ENCODE measurements at places on chromosomes 3 and 15.

DNA sequence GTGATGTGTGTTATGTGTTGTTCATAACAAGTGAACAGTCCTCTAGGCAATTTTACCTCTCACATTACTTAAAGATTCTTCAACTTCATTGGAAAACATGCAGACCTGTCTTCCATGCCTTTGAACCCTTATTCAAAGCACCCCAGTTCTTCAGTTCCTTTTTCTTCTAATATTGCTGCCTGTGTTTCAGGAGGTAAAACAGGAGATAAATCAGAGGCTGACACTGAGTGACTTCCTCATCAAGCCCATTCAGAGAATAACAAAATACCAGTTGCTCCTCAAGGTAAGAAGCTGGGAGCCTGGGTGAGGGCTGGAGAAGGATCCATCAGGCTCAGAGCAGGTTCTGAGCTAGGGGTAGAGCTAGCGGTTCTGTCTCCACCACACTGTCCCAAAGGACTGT, 71.1 kb upstream of the UMPS start:
- no peak for DNase-seq

- DNase-seq: no peak
Measured at GRCh38 chr3:154122552-154122911, 1.3 kb downstream of the ARHGEF26 start.

- no peak for DNase-seq
Measured at GRCh38 chr15:43518197-43518761, 871 bp downstream of the MAP1A start.

DNA sequence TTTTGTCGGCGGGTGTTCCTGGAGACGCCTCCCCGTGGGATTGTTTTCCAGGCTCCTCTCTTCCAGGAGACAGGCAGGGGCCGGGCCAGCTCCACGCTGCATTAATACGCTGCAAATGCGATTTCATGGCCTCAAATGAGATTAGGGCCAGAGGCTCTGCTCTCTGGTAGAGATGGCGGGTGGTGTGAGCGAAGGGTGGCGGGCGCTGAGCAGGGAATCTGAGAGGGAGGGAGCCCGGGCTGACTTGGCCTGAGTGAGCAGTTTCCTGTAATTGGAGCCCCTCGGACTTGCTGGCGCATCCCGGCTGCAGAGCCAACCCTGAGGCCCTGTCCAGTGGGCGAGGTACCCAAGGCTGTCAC, 7.4 kb upstream of the CCDC33 start:
- no peak for DNase-seq

DNA sequence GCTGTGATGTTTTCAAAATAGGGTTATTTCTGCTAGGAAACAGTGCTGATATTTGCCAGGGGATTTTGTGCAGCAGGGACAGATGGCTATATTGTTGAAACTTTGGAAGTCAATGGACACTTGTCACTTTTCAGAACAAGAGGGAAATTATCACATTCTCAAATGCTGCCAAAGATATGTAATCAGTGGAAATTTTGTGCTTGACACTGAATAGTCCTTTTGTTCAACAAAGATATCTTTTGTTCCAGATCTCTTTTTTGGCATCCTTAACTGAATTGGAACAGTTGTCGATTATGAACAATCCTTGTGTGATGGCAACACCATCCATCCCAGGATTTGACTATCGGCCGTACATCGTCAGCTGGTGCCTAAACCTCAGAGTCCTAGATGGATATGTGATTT, 7.8 kb downstream of the CEP97 start:
- DNase-seq: no peak

GRCh38 chr3:119125742-119126504, 20.0 kb upstream of the TEX55 start:
- DNase-seq: no peak

DNA sequence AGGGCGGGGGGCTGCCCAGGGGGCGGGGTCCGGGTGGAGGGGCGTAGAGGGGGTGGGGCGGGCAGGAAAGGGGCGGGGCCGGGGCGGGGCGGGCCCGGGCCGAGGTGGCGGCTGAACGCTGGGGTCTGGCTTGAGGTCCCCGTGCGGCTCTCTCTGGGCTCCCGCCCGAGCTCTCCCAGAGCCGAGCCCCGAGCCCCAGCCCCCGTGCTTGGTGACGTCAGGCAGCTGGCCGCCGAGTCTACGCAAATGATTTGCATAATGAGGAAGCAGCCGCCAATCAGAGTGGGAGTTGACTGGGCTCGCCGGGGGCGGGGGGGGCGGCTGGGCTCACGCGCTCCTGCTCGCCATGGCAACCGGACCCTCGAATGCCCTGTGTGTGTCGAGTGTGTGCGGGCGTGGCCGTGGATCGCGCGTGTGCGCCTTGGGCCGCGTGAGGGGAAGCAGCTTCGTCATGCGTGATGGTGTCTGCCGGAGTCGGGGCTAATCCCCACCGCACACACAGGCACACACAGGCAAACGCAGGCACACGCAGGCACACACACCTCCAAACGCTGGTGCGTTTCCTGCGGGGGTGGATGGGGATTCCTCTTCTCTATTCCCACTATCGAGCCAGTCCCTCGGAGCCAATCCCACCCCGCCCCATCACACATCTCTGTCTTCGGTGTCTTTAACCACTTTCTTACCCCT, at the start of gene CELF6:
Gene CELF6 (minus strand): TSS at position 173 of the 687 bp plus-strand sequence. CDS start 283 bp downstream, outside the sequence.
- peak; percentile 84 for DNase-seq

DNA sequence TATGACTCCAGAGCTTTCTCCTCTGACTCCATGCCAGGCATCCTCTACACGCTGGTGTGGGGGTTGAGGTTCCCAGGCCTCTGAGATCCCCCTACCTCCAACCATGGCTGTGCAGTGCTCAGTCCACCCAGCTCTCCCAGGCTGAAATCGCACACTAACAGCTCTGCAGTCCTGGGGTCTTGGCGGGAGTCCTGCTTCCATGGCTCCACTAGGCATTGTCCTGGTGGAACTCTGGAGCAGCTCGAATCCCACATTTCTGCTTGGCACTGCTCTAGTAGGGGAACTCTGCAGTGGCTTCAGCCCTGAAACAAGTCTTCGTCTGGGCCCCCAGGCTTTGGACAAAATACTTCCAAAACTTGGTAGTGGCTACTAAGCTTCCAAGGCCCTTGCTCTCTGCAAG, 50.7 kb downstream of the ROPN1B start:
- no peak for DNase-seq

DNA sequence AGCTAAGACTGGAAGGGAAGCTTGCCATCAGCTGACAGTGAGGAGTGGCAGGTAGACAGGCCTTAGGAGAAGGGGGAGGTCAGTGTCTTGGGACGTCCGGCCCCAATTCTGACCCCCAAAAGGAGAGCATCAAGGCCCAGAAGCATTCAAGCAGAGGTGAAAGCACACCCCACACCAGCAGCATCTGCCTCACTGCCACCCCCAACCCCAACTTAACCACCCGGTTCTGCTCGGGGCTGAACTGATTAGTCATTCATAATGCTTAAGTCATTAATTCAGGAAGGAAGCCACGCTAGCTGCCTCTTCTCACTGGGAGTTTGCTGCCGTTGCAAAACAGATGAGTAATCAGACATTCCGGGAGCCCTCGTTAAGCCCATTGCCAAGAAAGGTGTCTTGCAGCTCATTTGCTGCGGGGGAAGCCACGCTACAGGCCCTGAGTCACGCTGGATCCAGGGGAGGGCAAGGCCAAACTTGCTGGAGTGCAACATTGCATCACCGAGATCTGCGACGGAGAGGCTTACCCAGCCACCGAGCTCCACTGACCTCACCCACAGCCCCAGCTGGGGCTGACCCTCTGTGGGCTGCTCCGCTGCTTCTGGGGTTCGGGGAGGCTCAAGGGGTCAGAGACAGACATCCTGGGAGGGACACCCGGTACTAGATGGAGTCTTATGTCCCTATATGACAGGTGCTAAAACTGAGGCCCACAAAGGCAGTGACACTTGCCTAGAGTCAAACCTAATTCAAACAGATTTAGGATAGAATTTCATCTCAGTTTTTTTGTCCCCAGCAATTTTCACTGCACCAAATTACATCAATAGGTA, 46.4 kb upstream of the HES1 start:
- DNase-seq: peak; percentile 98

DNA sequence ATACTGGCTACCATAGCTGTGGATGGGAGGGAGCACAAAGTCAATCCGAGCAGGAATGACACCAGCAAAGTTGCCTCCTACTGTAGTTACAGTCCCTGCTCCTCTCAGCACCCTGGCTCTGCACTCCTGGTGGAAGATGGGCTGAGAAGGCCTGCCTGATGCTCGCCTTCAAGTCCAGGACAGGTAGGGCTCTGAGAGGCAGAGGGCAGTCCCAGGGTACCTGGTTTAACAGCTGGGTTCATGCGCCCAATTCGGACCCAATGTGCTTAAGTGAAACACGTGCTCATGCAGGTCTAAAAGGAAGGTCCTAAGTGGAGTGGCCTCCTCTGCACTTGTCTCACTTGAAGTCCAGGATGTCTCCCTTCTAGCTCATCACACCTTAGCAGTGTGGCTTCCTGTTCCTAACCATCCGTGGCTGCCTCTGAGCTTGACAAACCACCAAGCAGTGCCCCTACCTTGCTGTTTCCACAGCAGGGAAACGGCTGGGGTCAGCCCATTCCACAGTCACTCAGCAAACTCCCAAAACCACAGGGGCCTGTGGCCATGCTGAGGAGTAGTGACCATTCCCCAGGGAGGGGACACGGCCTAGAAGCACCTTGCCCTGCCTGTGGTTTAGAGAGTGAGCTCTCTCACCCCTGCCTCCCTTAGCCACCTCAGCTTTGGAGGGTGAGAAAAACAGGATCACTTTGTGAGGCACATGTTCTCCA, 3.9 kb upstream of the MUSTN1 start:
- DNase-seq: no peak

DNA sequence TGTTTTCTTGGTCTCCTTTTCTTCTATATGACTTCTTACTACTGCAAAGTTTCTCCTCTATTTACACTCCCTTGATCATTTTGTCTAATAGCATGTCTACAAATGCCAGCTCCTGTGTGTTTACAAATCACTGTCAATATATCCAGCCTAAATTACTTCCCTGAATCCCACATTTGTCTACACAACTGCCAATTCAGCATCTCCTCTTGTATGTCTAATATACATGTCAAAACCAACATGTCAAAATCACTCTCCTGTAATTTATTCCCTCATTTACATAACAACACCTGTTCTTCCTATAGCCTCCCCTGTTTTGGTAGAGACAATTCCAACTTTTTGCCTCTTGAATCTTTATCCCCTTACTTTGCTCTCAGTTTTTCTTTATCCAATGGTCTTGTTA, 359.3 kb downstream of the PLOD2 start:
- no peak for DNase-seq

GRCh38 chr3:51391566-51392354, 675 bp downstream of the RBM15B start:
- DNase-seq: no peak

DNA sequence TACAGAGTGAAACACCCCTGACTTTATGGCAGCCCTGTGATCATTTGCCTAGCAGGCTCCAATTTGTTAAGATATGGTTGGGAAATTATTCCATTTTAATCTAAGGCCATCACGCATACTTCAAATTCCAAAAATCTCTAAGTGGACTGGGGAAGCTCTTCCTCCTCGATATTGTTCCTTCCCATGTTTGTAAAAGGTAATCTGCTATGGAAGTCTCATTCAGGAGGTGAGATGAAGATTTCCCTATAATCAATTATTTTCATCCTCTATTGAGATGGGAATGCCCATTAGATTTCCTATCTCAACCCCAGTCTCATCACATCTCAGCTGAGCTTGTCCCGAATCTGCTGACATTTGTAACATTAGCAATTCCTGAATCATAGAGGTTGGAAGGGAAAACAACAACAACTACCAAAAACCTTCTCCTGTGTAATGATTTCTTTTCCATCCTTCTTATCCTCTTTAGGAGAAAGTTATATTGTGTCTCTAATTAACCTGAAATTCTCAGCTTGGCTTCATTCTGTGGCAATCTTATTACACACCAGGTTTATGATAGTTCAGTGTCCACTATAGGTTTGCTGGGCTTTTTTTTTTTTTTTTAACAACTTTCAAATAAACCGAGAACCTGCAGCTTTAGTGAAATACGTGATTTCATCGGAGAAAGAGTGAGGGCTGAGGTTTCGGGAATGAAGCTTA, 2.2 kb upstream of the NR2F2 start:
- DNase-seq: no peak

DNA sequence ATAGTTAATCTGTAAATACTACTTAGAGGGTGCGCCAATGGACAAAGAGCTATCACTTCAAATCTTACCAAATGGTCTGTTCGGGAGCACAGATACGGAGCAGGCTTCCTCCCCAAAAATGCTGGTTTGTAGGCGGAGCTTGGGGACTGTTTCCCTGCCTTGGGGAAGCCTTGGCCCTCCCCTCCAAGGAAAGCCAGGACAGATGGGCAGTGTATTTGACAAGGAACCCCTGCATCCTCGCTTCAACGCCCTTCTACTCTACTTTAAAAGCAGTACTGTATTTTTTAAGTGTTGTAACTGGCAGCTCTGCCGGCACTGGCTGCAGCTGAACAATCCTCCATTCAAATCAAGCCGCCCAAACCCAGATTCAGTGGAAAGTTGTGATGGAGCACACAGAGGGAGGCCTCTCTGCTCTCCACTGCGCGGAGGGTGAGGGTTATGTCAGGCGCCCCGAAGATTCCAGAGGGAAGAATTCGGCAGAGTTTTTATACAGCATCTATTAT, 83.1 kb upstream of the FNDC3B start:
- no peak for DNase-seq

GRCh38 chr3:172694573-172695246, 16.2 kb downstream of the NCEH1 start:
- DNase-seq: no peak

DNA sequence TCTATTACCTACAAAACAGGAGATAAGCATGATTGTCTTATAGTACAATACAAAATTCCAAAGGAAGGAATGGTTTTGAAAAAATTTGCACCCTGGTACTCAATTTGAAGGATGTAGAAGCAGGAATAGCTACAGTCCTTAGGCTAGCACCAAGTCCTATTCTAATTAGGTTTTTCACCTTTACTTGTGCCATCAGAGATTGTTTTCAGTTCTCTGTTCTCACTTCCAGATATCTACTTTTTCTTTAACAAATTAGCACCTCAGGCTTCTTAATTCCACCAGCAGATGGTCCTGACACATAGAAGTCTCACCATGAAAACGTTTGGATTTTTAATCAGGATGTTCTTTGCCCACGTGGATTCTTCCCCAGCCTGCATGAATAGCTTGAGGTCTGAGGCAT, 43.8 kb downstream of the IL5RA start:
- DNase-seq: no peak

GRCh38 chr3:30476368-30477084, 129.9 kb upstream of the TGFBR2 start:
- DNase-seq: peak; percentile 41

- DNase-seq: no peak
Measured at GRCh38 chr15:52006702-52007340, 12.2 kb upstream of the MAPK6 start.

DNA sequence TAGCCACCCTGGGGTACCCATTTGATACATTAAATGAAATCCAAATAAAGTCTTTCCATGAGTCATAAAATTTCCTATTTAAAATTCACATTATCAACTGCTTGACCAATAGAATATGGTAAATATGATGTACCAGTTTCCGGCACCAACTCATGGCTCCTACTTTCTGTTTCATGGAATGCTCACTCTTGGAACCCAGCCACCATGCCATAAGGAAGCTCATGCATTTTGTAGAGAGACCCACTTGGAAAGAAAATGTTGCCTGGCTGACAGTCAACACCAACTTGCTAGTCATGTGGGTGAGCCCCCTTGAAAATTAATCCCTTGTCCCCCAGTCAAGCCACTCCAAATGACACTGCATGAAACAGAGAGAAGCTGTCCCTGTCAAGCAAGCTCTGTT, 57.2 kb downstream of the WWTR1 start:
- no peak for DNase-seq

Data from RWPE1 (cell line).